ENCODE measurements at places on chromosomes 16 and 17.

- DNase-seq: no peak
Measured at GRCh38 chr17:69702078-69702477, 287.6 kb downstream of the MAP2K6 start.

DNA sequence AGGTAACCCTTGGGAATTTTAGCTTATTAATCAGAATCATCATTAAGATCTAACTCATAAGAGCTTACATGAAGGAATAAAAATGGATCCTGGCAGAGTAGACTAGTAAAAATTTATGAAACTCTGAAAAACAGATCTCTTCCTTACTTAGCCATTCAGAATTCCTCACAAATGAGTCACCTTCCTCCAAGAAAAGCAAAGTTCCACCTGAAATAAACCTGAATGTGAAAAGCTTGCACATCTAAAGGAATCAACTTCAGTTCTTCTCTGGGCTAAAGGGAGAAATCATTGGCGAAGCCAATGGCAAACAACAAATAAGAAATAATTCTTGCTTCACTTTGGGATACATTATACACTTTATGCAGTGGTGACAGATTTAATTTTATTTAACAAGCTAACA lies 22.7 kb downstream of the MYO1D start:
- DNase-seq: no peak

- no peak for DNase-seq
Measured at GRCh38 chr17:77769762-77770161, 188.7 kb upstream of the TNRC6C start.

DNA sequence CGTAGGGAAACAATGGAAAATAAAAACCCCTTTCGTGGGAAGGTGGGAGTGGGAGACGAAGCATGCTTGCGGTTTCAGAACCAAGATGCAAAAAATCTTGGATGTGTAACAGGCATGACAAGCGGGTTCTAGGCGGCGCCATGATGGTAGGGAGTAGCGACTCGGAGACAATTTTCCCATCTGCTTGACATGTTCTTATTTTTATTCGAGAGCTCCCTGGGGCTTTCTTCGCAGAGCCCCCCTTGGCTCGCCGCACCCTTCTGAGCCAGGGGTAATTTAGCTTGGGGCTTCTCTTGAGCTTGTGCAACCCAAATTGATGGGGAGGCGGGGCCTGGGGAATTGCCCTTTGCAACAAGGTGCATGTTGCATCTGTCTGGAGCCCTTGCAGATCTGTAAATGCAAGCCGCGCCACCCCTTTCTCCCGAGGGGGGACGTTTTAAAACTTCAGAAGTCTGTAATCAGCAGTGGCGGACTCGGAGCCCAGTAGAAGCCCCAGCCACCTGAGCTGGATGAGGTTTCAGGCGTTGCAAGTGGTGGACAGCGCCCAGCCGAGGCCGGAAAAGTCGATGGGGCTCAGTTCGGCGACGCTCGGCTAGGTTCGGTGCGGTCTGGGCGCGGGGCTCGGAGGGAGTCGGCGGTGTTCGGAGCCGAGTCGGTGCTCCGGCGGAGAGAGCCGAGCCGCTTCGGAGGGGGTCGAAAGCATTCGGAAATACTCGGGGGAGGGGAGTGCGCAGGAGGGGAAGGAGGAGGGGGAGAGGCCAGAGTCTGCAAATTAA lies 2.9 kb downstream of the GNAO1 start:
- peak; percentile 21 for DNase-seq

DNA sequence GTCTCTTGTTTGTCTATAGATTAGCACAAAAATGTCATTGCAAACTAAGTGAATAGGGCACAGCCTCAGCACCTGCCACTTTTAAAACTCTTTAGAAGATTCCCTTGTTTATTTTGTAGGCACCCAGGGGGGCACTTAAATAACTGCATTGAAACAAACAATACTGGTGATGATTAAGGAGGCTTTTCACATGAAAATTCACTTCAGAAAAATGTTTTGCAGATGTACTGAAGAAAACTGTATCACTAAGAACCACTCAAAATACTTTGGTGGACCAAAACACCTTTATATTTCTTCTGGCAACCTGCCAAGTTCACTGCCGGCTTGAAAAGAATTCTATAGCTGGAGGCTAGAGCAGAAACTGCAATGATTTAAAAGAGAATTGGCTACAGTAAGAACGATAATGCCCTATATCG lies 281.5 kb downstream of the TOX3 start:
- DNase-seq: no peak

GRCh38 chr17:66578781-66579489 lies 256.0 kb upstream of the CACNG5 start:
- DNase-seq: no peak

DNA sequence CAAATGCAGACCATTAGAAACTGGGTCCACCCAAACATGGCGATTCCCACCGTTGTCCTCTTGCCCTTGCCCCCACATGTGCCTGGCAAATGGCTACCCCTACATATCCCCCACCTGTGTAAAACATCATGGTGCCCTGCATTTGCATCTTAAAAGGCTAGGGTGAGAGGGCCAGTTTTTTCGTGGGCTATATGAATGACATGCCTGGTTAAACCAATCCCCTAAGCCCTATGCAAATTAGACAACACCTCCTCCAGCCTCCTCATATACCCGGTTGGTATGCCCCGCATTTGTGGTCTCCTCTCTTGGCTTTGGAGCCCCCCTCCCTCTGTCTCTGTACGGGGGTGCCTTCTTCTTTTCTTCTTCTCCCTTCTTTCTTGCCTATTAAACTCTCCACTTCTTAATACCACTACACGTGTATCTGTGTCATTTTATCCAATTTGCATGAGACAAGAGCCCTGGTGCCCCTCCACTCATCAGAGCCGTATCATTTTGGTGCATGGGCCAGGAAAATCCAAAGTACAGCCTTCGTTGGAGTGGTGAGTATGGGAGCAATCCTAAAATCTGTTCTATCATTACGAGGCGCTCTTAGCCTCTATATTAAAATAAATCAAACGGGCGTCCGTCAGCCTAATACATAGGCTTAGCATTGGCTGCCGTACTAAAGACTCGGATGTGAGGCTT lies 30.1 kb downstream of the QPRT start:
- DNase-seq: no peak

- DNase-seq: no peak
Measured at GRCh38 chr17:75815399-75815798, 28.8 kb downstream of the UNC13D start.

GRCh38 chr17:40553694-40554534 lies 11.4 kb downstream of the CCR7 start:
- DNase-seq: no peak

GRCh38 chr16:72221630-72222024 lies 49.7 kb upstream of the PMFBP1 start:
- DNase-seq: no peak

DNA sequence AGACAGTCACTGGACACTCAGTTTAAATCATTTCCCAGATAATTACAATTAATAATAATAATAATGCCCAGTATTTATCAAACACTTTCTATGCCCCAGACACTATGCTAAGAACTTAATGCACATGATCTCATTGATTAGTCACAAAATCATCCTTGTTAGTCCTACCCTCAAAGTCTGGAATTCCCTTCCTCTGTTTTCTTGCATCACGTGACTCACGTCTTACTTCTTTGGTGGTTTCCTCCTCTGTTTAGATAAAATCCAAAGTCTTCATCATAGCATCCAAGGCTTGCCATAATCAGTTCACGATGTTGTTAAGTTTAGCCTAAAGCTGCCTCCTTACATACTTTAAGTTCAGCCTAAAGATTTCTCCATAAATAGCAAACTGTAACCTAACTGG lies 471.9 kb downstream of the PMP22 start:
- peak; percentile 71 for DNase-seq

DNA sequence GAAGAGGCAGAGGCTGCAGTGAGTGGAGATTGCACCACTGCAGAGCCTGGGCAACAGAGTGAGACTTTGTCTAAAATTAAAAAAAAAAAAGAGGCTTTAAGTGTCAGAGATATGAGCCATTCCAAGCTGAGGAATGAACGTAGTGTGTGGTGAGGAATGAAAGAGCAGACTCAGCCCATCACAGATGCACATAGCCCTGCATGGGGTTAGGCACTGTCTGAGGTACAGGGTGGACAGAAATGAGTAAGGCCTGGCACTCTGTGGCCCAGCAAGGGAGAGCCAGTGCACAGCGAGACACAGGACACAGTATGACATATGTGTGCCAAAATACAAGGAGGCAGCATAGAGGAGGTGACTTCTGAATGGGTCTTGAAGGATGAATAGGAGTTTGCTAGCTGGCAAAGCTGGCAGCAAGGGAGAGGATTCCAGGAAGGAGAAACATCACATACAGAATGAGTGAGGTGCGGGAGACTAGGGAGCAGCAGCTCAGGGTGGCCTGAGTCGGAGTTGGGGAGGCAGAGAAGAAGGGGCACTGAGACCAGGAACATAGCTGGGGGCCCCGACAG lies 8.7 kb upstream of the ZNF469 start:
- no peak for DNase-seq

DNA sequence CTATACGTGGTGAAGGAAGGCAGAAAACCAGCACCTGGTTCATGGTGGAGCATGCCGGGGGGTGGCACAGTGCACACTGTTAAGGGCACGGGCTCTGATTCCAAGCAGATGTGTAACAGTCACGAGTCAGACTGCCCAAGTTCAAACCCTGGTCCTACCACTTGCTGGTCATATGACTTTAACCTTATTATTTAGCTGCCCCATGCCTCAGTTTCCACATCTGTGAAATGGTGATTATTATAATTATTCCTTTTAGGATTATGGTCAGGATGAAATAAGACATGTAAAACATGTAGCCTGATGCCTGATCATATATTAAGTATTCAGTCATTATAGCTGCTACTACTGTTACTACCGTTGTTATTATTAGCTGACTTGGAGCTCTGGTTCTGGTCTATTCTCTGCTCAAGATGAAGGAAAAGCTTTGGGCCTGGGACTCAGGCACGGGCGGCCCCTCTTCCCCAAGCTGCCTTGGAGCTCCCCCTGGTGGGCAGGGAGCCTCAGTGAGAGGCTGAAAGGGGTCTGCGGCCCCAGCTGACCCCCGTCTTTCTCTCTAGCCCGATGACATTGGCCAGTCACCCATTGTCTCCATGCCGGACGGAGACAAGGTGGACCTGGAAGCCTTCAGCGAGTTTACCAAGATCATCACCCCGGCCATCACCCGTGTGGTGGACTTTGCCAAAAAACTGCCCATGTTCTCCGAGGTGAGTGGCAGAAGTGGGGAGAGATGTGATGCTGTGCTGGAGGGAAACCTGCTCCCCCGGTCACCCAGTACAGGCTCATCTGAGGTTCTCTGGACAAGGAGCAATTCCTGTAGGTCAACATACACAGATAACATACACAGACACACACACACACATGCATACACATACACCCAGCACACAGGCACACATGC lies 14.0 kb downstream of the NR1D1 start:
- DNase-seq: no peak

- DNase-seq: peak; percentile 69
Measured at GRCh38 chr17:34254146-34254545, 939 bp upstream of the CCL2 start.
